ENCODE measurements at places on chromosomes 3 and 15.

- DNase-seq, result no peak
Observed at GRCh38 chr15:52259503-52259902, 36.1 kb downstream of the MYO5C start.

- DNase-seq, result peak; percentile 4
Observed at GRCh38 chr3:30768703-30769550, 125.5 kb downstream of the GADL1 start.

GRCh38 chr15:46326173-46326572, 691.3 kb downstream of the SQOR start:
- DNase-seq, result no peak

DNA sequence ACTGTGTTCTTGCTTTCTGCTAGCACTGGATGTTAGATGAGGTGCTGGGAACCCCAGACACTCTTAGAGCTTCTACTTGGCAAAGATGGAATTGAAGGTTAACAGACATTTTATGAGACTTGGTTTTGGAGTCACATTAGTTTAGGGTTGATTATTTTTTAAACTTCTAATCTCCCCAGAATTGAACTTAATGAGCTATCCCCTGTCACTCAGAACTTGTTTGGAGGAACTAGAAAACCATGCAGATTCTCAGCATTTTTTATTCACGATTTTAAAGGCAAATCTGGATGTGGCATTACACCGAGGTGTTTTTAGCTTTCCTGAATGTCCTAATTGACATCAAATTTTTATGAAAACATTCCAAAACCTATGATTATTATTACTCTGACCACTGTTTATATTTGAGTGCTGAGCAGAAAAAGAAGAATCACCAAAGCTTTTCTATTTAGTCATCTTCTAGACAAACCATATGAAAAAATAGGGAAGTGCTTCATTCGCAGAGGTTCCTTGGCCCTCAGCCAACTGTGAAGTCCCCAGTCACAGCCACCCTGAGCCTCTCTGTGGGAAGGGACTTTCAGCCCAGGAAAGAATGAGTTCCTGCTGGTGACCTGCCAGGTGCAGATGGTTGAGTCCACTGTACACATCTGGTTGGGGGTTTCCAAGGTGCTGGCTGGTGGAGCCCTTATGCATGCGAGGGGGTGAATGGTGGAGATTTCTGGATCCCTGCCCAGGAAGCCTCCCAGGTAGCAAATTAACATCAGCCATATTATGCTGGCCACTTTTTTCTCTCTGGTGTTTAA, 196.0 kb upstream of the TOPAZ1 start:
- DNase-seq, result no peak

DNA sequence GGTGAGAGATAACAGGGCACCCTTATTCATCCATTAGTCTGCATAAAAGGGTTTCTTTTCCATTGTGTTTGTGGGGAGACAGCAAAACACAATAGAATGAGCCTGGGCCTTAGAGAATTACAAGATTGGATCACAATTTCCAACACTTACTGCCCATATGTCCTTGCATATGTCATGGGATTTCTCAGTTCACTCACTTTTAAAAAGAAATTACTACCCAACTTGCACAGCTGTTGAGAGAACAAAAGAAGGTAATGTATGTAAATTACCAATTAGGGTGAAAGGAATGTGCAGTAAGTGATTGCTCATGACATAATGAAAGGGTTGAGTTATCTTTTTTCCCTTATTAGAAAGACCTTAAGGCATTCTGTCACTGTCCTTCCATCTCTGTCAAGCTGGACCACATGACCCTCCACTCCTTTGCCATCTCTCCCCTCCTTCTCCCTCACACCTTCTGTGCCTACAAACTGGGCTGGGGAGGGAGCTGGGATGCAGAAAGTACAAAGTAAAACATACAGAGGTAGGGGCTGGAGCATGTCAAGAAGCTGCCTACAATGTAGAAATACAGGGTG, 244.2 kb downstream of the ZMAT3 start:
- no peak for DNase-seq

DNA sequence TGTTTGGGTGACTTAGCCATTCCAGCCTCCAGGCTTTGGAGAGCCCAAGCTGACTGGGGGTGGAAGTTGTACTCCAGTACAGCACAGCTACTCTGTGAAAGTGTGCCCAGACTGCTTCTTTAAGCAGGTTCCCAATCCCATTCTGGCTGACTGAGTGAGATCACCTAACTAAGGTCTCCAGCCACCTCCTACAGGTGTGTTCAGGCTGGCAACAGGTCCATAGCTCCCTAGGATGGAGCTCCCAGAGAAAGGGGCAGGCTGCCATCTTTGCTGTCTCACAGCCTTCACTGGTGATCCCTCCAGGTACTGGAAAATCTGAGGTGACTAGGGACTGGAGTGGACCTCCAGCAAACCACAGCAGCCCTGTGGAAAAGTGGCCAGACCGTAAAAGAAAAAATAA, 445.3 kb upstream of the KCNMB2 start:
- no peak for DNase-seq

DNA sequence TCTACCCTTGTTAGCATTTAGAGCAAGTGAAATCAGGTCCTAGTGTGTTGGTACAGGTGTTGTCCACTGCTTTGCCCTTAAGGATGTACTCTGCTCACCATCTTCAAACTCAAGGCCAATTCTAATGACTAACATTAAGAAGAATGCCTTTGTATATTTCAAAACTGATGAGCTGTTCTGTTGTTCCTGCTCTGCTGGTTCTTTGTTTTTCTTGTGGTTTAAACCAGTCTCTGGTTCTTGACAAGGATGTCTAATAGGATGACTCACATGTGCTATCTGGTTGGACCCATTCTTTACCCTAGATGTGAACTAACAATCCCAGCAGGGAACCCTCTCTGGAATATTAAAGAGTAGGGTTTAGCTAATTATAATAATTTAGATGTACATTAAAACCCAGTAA, 17.3 kb downstream of the ABHD5 start:
- DNase-seq, result no peak

Measured in anterior cingulate cortex (tissue), 58 donors.